HEK293T (cell line): ENCODE measurements at places on chromosomes 3 and 15.

DNA sequence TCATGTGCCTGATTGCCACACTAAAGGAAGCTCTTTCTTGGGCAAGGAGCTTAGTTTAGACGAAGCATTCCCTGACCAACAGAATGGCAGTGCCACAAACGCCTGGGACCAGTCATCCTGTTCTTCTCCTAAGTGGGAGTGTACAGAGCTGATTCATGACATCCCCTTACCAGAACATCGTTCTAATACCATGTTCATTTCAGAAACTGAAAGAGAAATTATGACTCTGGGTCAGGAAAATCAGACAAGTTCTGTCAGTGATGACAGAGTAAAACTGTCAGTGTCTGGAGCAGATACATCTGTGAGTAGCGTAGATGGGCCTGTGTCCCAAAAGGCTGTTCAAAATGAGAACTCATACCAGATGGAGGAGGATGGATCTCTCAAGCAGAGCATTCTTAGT lies 18.4 kb downstream of the SENP5 start:
- no peak for DNase-seq

DNA sequence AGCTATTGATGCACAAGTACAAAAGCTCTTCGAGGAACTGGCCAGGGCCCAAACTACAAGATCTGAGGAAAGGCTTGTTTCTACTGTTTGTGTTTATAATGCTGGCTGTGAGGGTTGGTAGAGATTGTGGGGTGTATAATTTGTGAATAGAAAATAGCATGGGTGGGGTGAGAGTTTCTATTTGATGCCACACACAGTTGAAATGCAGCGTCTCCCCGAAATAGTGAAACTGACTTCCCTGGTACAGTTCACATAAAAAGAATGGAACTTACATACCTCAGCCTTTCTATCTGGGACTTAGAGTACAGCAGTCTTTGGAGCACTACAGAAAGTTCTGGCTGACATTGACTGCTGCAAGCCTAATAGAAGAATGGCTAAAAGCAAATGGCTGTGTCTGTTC lies 91.3 kb downstream of the DTWD1 start:
- DNase-seq = no peak

- no peak for DNase-seq
Observed at GRCh38 chr3:122730240-122730639, 49.6 kb downstream of the PARP14 start.

DNA sequence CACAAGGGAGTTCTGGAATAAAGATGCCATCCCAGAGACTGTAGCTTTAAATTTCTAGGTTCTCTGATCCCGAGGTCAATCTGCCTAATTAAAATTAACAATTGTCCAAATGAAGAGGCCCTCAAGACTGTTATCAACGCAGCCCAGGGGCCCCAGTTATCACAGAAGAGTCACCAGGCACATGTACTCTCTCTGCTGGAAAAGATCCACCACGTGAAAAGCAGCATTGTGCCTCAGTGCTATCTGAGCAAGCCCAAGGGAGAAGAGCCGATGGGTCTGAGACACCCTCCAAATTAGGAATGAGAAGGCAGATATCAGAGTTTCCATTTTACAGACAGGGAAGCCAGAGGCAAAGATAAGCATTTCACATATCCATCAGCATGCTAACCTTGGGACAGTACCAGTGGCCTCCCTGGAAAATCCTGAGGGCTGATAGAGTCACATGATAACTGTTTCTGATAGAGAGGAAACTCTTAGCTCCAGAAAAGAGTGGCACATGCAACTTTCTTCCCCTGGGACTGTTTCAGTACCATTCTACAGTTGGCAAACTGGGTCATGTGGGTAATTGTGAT lies 55.5 kb downstream of the ITGB5 start:
- DNase-seq = no peak

DNA sequence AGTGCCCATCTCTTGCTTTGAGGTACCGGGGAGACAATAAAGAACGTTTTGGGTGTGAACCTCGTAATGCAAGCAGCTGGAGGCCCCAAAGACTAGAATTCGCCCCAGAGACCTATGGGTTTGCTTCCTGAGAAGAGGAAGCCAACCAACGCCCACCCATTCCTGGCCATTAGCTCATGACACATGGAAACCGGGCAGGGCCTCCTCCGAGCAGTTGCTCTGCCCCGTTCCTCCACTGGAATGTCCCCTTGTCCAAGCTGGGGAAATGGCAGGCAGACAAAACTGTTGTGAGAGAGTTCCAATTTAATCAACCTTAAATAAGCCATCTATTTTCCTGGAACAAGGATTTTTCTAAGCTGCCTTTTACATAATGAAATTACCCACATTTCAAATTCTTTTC lies 250.9 kb upstream of the IGF1R start:
- DNase-seq = no peak

DNA sequence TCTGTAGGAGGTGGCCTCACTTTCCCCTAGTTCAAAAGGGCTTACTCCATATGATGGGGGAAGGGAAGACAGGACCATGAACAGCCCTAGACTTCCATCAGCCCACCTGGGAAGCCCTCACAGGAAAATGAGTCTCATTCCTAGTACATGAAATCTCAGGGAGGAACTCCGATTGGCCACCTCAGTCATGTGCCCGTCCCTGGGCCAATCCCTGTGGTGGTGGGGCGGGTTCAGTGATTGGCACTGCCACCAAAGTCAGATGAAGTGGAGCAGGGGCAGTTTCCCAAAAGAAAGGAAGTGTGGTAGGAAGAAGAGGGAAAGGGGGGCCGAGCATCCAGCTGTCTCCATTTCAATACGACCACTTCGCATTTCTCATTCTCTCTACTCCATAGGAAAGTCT lies 25.9 kb upstream of the GP9 start:
- peak; percentile 55 for DNase-seq
